NCI-H2029 (cell line): ENCODE measurements at places on chromosomes 7 and 10.

DNA sequence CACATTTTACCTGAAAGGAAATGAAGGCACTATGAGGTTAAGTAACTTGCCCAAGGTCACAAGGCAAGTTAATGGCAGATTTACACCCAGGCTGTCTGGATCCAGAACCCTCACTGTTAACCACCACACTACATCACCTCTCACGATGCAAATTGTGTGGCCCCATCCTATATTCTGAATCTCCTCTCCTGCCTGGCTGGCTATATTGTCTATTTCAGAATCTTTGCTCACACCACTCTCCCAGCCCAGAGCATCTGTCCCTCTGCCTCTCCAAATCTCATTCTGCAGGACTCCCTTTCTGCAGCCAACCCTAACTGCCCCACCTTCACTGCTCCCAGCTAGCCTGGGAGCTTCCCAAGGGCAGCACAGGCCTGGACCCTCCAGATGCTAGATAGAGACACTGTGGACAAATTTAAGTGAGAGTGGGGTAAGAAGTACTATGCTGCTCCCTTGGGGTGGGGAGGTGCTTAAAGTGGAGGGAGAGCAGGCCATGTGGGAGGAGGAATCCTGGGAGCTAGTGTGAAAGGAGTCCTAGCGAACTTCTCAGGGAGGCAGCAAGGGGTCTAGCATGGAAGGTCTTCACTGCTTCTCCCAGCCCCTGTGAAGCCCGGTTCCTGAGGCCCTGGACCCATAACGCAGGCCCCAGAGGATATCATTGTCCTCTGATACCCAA is 786 bp downstream of the CUEDC2 start:
- DNase-seq: no peak

DNA sequence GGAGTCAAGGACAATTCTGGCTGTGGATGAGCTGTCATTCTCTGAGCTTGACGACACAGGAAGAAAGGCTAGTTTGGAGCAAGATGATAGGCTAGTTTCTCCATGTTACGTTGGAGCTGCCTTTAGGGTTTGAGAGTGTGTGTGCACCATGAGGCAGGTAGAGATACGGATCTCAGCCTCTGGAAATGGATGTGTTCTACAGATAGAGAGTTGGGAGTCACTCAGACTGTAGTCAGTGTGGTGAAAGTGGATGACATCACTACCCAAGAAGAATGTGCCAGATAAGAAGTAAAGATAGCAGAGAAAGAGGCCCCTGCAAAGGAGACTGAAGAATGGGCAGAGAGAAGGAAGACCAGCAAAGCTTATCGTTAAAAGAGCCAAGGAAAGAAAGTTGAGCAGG is 42.4 kb downstream of the PNLIPRP3 start:
- DNase-seq: no peak

DNA sequence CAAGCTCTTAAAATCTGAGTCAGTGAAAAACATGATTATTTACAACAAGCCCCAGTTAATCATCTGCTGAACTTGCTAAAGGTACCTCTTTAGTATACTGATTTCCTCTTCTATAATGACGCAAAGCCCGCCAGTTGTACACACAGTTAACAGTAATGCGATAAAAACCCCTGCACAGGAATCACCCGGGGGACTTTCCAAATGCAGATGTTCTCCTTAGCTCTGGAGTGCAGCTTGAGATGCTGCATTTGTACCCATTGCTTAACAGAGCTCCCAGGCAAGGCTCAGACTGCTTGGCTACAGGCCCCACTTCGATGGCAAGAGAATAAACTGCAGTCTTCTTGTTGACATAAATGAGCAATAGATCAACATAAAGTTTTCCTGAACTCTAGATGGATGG is 279.6 kb upstream of the HGF start:
- DNase-seq: no peak

DNA sequence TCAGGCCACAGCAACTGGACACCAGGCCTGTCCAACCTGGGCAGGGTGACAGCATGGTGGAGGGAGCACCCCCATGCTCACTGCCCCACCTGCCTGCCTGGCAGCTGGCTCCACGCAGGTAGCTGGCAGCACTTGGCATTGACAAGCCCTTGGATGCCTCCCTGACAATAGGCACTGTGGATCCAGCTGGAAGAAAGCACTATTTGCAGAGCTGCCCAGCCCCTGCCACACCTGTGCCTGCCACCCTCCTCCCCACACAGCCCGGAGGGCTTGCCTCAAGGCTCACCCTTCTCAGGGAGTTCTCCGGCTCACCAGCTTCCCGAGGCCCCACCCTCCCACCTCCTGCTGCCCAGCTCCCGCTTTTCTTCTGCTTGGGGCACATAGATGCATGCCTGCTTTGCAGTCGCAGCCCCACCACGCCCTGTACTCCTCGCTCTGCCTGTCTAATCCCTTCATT is 160.1 kb downstream of the NEURL1 start:
- peak; percentile 78 for DNase-seq

GRCh38 chr7:96026611-96027010 is 254.3 kb downstream of the DYNC1I1 start:
- DNase-seq: no peak

DNA sequence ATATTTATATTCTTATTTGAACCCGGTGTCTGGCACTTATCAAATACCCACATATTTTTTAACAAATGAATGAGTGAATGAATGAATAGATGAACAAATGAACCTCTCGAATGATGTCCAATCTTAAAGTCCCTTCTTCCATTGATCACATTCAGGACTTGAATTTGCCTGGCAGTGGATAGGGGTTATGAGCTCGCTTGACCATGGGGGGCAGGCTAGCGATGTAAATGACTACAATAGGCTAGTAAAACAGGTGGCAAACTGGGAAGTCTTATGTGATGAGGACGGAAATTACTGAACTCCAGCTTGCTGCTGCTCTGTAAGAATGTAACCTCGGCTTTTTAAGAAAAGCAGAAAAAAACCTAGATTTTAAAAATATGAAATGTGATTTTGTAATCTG is 247.7 kb upstream of the DKK1 start:
- no peak for DNase-seq

DNA sequence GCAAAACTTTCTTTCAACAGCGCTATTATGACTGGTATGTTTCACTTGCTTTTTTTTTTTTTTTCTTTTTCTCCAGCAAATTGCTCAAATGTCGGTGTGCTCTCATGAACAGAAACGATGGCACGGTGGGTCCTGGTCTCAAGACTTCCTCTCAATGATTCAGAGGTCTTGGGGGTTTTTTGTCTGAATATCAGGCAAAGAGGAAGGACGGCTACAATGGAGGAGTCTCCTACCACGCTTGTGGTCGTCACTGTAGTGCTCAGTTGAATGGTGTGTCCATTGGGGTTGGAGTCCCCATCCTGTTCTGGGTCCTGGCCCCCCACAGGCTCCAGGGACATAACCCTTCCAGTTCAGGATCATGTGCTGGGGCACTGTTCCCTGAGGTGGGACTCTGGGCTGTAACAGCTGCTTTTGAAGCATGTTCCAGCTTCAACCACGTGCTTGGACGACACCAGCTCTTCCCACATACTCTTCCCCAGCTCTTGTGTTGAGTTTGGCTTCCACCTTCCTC is 266.7 kb upstream of the KLF6 start:
- DNase-seq: no peak

DNA sequence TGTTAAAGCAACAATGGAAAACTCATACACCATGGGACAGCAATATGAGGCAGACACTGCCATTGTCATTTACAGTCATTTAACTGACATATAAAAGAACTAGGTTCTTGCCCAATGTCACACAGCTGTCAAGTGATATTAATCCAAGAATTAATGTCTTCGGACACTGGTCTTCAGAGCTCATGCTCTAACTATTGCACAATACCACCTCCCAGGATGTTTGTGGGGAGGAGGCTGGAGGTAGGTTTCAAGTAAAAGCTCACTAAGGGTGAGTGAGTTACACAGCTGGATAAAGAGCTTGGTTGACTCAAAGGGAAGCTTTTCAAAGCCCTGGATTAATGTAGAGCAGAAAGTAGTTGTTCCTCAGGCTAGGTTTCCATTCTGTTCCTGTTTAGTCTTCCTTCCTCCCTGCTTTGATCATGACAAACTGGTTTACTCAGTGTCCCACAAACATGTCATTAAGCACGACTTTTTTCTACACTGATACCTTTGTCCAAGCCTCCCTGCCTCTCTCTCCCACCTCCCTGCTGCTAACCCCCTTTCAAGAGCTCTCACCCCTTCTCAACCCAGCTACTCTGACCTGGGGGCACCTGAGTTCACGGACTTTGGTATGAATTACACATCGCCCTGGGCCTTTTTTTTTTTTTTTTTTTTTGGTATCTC is 987 bp upstream of the EXOC6 start:
- no peak for DNase-seq

DNA sequence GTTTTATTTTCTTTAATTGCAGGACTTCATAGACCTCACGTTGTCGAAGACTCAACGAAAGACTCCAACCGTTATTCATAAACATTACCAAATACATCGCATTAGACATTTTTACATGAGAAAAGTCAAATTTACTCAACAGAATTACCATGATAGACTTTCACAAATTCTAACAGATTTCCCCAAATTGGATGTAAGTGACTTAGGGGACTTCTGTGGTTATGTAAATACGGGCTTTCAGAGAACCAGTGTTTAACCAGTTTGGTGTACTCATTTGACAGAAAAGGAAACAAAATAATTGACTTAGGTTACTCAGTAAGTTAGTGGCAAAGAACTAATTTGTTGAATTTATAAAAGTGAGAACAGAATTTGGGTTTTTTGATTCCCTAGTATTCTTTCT is 4.2 kb downstream of the GTPBP4 start:
- no peak for DNase-seq
